Left renal pelvis (tissue), 4 donors: ENCODE measurements at places on chromosomes 1 and 21.

- no peak for DNase-seq
Observed at GRCh38 chr1:192601567-192601966, 26.0 kb downstream of the RGS1 start.

DNA sequence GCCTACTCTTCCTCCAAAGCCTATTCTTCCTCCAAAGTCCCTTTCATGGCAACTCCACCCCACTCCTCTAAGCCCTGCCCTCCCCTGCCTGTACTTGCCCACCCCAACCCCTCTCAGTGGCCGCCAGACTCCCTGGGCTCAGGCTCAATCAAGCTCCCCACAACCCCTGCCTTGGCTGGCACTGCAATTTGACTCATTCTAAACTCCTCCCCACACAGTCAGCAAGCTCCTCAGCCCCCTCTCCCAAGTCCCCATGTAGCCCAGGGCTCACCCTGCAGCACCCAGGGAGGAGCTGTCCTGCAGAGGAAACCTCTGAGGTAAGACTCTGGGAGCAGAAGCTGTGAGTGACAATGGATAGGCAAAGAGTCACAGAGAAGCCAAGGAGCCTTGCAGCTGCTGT is 3.6 kb upstream of the VSIG8 start:
- DNase-seq: no peak

DNA sequence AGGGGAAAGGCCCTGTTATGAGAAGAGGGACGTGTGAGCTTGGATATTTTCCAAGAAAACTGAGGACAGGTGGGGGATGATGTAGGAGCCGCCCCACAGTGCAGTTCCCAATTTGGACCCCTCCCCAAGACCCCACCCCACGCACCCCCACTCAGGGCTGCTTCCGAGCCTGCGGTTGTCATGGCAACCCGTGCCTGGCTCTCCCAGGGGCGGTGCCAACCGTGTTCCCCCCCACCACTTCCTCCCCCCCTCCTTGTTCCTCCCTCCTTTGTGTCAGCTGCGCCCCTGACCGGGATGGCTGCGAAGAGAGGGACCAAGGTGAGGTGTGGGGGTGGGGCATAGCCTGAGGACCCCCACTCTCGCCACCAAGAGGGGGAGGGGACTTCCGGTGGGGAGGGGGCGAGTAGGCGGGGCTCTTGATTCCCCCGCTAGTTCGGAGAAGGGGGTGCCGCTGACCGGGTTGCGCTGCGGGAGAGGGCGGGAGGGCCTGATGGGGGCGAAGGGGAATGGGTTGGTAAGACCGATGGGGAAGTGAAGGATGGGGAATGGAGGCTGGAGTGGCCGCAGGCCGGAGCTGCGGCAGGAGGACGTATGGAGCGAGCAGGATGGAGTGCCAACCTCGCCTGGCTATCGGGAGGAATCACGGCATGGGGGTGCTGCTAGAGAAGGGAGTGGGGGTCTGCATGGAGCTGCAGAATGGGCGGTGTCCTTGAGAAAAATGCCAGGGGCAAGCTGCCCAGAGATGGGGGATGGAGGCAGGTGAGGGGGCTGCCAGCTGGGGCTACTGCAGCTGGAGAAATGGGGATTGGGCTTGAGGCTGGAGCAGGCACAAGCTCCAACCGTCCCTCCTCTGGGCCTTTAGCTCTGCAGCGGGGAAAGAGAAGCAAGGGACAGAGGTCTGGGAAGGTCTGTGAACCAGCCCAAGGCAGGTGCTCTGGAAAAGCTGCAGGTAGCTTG is 953 bp downstream of the TRIM46 start:
- DNase-seq: no peak

DNA sequence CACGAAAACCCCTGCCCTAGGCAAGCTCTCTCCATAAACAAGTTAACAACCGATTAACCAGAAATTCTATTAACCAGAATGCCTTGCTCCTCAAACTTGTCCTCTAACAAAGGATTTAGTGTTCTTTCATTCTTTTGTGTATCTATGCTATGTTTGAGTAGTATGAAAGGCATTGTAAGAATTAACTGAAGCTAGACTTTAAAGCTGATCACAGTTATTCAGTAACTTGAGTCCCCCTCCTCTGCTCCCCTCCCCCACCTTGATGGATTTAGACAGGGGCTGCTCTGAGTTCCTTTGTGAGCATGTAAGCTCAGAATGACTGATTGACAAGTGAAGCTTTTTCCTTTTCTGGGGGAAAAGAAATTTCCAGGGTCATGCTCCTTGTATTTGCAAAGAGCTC is 257.6 kb downstream of the TTLL7 start:
- no peak for DNase-seq

GRCh38 chr1:206049293-206049692 is 3.7 kb upstream of the RHEX start:
- DNase-seq: no peak

DNA sequence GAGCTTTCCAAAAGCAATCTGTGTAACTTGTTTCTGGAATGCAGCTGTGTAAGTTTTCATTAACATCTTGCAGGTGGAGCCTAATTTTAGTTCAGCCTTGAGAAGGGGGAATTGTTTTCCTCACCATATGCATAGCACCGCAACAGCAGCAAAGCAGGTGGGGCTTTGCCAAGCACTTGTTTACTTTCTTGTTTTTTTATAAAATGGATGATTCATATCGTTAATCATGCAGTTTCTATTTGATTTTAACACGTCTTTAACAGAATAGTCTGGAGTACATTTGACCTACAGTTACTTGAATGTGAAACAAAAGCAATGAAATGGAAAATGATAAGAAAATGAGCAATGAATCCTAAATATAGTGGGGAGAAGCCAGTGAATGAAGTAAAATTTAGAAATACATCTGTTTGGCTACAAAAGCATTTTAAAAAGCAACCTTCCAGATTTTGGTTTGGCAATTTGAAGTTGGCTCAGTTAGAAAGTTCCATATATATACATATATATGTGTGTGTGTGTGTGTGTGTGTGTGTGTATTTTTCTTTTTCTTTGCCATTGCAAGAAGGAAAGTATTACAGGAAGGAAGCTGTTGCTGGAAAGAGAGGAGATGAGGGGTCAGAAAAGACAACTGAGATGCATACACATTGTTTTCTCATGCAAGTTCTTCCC is 119.0 kb upstream of the ADGRL2 start:
- no peak for DNase-seq

DNA sequence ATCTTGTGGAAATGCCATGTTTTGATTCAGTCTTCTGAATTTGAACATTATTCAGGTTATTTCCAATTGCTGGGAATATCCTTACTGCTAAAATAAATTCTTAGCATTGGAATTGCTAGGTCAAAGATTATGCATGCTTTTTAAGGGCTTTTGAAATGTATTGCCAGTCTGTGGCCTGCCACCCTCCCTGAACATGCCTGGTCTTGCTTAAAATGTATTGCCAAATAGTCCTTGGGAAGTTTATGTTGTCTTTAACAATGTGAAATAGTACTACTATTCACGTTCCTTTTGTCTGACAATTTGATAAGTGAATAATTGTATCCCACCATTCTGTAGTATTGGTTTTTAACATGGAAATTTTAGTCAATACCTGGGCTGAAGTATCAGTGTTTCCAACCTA is 13.6 kb downstream of the TARDBP start:
- no peak for DNase-seq

GRCh38 chr1:91535441-91535840 is 34.8 kb downstream of the CDC7 start:
- DNase-seq: no peak

GRCh38 chr1:204589409-204590038 is 73.3 kb downstream of the MDM4 start:
- no peak for DNase-seq

DNA sequence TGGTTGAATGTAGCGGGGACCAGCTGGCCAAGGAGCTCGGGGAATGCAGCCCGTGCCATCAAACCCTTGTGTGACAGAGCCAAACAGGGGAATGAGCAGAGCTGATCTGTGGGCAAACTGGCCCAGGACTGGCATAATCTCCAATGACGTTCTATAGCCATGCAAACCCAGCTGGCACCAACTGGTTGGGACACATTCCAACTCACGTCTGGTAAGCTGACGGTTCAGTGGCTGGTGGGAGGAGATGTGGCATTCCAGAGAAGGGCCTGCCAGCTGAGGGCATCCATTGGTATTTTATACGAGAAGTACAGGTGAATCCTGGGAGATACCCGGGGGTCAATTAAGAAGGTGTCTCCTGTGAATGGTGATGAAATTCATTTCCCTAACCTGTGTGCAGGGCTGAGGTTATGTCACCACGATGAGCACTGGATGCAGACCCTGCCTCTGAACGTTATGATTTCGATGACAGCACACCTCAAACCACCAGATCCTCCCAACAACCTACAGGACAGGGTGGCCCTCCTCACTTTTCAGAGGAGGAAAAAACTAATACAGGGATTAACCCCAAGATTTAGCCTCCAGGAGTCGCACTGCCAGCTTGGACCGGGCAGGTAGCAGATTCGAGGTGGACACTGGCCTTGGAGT is 39.0 kb upstream of the RUNX3 start:
- DNase-seq: no peak
